ENCODE measurements at places on chromosomes 5 and 9.

DNA sequence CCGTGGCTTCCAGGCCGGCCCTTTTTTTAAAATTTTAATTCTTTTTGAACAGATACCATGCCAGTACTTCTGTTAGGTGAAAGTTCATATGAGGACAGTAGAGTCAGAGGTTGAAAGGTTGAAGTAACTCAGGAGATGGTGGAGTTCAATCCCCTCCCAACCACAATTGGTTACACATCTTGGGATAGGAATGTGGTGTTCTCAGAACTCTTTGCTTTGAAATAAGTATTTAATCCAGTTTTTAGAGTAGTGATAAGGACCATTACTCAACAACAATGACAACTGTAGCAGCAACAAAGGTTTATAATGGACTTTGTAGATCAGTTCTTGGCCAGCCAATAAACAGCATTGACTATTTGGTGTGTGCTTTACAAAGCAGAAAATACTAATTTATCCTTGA is 116.0 kb downstream of the ARHGAP26 start:
- DNase-seq: no peak

DNA sequence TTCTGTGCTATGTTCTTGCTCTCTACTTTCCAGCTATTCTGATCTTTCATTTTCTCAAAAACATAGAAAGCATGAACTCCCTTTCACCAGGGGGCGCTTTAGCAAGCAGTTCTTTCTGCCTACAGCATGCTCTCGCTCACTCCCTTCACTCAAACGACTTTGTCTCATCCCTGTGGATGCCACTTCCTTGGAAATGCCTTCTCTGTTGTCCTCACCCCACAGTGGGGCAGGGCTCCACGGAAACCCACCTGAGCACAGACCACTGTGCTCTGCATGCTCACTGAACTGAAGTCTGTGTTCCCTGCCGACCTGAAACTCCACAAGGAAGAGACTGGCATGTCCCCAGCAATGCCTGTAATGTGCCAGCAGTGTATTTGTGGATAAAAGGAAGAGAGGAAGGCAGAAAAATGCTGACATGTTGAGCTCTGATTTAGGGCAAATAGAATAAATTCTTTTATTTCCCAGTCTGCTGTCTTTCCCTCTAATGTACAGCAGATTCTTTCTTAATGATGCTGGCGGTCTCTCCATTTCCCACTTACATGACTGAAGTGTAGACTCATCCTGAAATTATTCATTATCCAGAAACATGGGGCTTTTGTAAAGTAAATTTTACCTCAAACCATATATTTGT is 4.9 kb upstream of the ROR2 start:
- peak; percentile 23 for DNase-seq

DNA sequence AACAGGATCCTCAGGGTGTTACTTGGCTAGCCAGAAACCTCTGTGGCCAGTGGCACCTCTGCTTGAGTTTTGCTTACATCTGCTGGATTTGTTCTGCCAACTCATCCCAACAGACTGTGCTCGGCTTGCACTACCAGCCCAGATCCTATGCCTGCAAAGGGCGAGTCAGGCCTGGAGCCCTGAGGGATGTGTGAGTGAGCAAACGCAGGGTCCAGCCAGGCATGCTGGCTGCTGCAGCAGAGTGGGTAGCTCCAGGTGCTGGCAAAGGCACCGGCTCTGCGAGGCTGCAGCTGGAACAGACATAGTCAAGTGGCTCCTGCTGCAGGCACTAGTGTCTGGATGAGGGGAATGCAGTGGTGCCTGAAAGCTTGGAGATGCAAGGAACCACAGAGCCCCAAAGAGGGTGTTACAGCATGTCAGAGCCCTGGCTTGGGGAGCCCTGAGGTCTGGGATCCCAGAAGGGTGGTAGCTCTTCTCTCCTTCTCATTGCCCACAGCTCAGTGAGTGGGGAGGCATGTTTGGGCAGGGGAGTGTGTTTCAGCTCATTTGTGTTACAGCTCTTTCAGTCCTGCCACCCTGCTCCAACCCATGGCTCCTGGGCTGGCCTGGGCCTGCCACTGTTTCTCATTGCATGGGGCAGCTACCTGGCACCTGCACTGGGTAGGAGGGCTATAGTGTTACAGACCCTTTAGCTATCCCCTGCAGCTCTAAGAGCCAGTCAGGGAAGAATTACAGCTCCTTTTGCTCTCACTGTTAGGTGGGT is 332.6 kb downstream of the TAF11L14 start:
- no peak for DNase-seq

GRCh38 chr5:170606941-170607340 is 103.1 kb downstream of the KCNIP1 start:
- peak; percentile 38 for DNase-seq

DNA sequence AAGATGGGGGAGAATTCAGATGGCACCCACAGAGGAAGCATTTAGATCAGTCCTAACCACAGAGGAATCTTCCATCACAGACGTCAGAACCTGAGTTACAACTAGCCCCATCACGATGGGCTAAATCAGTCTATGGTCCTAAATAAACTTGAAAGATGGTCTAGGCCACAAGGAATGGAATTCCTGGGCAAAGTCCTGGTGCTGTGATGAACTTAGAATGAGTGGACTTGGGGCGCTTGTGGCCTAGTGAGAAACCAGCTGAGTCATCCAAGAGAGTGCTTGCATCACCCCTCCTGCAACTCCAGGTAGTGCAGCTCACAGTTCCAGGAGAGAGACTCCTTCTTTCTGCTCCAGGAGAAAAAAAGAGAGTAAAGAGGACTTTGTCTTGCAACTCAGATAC is 722.9 kb upstream of the RGMB start:
- no peak for DNase-seq

DNA sequence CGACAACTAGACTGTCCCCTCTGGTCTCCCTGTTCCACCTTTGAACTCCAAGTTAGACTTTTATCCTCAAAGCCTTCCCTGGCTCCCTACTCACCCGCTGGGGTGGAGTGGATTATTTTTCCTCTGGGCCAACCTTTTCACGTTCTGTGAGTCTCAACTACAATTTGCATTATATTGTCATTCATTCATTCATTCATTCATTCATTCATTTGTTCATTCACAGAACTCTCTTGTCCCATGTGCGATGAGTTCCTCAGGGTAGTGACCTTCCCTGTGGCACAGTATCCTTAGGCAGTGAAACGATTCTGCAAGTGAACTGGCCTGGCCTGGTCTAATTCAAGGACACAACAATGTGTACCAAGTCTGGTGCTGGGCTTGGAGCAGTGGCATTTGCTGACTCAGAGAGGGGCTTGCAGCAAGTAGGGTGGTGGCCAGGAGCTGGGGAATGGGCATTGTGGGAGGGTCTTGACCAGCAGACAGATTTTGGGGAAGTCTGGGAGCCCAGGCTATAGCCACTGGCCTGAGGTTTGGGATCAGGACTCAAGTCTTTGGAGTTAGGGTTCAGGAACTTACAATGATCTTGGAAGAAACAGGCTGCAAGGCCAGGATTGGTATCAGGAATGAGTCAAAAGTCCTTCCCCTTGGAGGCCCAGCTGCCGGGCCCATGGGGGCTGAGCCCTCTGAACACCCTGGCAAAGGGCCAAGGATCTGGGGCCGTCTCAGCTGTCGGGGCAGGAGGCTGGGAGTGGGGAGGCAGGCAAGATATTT is 37.2 kb upstream of the COL15A1 start:
- DNase-seq: peak; percentile 55

- no peak for DNase-seq
Observed at GRCh38 chr9:112187404-112187803, 12.3 kb upstream of the SUSD1 start.

- DNase-seq: no peak
Observed at GRCh38 chr5:107293541-107294210, 377.1 kb downstream of the EFNA5 start.

DNA sequence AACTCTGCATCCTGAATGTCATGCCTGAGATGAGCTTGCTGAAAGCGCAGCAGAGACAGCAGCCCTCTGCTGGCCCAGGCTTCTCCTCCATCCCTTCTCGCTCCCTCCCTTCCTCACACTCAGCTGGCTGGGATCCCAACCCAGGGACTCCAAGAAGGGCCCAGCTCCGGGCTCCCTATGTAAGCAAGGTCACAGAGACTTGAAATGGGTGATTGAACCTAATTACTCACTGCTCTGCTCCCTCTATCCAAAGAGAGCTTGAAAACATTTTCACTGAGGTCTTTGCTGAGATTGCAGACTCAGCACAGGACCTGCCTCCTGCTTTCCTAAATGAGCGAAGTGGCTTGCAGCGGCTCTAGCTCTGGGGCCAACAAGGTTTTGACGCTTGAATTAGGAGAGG is 42.8 kb downstream of the RAPGEF1 start:
- no peak for DNase-seq

- DNase-seq: no peak
Observed at GRCh38 chr5:158920736-158921135, 179.0 kb downstream of the EBF1 start.

- no peak for DNase-seq
Observed at GRCh38 chr5:50415912-50416311, 25.2 kb downstream of the EMB start.

- DNase-seq: no peak
Observed at GRCh38 chr9:29778281-29778849, 2205.1 kb upstream of the C9orf72 start.

- DNase-seq: no peak
Observed at GRCh38 chr9:113179839-113180238, 29.0 kb downstream of the SLC31A2 start.

- no peak for DNase-seq
Observed at GRCh38 chr9:35341585-35341984, 148.3 kb upstream of the RUSC2 start.

DNA sequence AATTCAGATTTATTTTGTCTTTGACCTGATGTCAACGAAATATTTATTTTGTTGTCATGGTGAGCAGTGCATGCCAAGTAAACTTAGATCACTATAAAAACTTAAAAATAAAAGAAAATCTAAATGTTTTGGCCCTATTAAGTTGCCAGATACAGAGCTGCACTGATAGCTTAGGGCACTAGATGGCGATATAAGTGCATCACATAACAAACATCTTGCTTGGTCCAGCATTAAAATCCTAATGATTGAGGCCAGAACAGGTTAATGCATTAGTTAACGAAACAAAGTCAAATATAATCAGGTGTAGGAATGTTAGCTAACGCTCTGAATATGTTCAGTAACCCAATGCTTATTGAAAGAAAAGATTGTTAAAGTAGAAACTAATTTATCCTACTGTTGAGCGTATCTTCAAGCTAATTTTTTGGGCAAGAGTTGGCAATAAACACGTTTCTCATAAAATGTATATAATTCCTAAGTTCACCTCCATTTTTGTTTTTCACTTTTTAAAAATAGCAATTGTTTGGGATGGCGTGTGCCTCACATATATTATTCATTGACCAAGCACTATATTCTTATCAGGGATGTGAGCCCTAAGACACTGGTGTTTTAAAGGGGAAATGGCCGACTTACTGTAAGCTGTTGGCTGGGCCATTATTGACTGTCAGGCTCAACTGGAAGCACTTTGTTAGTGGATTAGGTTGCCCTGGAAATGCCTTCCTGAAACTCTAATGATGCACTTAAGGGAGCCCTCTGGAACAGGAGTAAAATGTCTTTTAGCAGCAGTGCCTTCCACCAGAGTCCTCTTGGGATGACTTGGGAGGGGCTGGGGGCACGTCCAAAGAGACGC is 33.3 kb downstream of the KCTD16 start:
- DNase-seq: no peak

GRCh38 chr5:108024986-108025385 is 354.2 kb upstream of the EFNA5 start:
- DNase-seq: no peak

GRCh38 chr5:122404018-122404417 is 92.0 kb downstream of the SNCAIP start:
- no peak for DNase-seq
